ENCODE measurements at places on chromosomes 16 and 17. TPM values are rescaled to one million over a fixed set of nuclear protein-coding genes. Genes with fewer than 3 reads are reported as not detected.

Gene TP53TG3F
- total RNA-seq: not detected

Gene NOTUM
- total RNA-seq: 7.4 TPM

Gene STH
- not detected for total RNA-seq

Gene CSH1
- total RNA-seq: not detected

Gene DBF4B
- 26.8 TPM for total RNA-seq

Gene ETV4
- 1.3 TPM for total RNA-seq

Gene GOT2
- total RNA-seq: 99.2 TPM

Gene GCGR
- 0.15 TPM for total RNA-seq

- no peak for DNase-seq
These were observed 9.6 kb upstream of the UBTF start for GRCh38 chr17:44229090-44229489.

DNA sequence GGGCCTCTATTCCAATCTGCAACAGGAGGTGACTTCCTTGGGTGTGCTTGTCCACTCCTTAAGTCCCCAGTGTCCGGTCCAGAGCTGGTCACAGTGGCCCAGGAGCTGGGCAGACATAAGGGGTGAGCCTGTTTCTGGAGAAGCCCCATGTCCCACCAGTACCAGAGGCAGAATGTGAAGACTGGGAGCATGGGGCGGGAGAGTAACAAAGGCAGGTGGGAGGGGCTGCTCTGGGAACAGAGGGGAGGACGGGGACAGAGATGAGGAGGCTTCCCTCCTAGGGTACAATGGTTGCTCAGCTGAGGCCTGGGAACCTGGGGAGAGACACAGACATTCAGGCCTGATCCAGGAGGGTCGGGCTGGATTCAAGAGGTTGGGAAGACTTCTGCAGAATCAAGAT is 323.3 kb upstream of the TNRC6C start:
- DNase-seq: no peak

GRCh38 chr17:67594115-67594880 is 123.4 kb upstream of the NOL11 start:
- no peak for DNase-seq

DNA sequence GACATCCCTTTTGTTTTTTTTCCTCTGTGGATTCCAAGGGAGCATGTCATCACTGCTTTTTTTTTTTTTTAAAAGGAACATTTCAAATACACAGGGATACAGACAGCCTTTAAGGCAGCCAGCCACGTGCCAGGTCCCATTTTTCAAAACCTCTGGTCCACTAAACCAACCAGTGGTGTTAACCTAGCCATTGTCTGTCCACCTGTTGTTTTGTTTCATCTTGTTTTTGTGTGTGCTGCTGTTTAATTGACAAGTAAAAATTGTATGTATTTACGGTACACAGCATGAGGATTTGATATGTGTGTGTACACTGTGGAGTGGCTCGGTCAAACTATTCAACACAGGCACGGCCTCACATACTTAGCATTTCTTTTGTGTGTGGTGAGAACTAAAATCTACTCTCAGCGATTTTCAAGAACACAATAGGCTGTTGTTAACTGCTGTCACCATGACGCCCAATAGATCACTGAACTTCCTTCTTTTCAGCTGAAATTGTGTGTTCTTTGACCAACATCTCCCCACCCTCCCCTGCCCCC is 19.2 kb downstream of the TMEM114 start:
- peak; percentile 69 for DNase-seq

- no peak for DNase-seq
These were observed 267.6 kb upstream of the SDK2 start for GRCh38 chr17:73911726-73912372.

DNA sequence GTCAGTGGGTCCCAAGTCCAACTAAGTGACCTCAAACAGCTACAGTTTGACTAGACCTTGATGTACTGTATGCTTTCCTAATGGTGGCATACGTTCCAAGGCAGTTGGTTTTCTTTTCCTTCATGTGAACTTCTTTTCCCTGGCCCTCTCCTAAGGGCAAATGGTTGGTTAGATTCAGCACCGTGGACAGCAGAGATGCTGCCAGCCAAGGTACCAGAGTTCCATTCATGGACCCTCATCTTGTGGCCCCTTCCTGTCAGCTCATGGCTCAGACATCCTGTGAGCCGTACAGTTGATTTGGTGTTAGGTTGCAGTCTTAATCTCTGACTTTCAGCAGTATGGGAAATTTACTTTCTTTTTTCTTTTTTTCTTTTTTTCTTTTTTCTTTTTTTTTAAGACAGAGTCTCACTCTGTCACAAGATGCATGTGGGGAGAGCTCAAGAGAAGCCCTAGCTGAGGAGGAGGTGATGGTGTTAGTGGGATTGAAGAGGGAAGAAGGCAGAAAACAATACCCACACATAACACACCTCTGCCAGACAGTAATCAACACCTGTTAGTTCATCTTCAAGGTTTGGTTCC is 122.4 kb downstream of the USP31 start:
- DNase-seq: peak; percentile 15

DNA sequence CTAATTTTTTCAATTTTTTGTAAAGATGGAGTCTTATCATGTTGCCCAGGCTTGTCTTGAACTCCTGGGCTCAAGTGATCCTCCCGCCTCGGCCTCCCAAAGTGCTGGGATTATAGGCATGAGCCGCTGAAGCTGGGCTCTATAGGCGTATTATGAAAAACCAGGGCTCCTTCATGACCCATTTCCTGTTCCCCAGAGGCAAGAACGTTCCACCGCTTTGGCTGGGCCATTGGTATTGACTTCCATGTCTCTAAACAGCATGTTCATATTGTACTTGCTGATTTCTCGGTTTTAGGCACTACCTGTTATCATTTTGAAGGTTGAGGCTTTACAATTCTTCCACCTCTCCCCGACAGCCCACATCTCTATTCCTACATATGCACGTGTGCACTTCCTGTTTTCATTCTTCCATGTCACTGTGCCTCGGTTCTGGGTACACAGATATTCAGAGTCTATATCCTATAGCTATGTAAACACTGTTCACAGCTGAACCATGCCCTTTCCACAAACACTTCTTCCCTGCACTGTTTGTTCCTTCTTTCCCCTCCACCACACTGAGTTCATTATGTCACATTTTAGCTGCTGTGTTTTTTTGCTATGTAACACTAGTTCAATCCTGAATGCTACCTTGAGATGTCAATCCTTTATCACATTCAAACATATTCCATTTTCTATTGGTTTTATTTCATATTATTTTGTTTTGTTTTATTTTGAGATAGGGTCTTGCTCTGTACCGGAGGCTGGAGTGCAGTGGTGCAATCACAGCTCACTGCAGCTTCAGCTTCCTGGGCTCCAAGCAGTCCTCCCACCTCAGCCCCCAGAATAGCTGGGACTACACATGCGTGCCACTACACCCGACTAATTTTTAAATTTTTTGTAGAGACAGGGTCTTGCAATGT is 16.8 kb upstream of the MAPK3 start:
- no peak for DNase-seq

DNA sequence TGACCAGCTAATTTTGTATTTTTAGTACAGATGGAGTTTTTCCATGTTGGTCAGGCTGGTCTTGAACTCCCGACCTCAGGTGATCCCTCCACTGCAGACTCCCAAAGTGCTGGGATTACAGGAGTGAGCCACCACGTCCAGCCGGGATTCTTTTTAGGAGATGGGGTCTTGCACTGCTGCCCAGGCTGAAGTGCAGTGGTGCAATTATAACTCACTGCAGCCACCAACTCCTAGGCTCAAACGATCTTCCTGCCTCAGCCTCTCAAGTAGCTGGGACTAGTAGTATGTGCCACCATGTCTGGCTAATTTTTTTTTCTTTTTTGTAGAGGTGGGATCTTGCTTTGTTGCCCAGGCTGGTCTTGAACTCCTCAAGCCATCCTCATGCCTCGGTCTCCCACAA is 56.4 kb upstream of the MGAT5B start:
- DNase-seq: no peak

- DNase-seq: no peak
These were observed 3.8 kb downstream of the HSDL1 start for GRCh38 chr16:84141143-84141670.

DNA sequence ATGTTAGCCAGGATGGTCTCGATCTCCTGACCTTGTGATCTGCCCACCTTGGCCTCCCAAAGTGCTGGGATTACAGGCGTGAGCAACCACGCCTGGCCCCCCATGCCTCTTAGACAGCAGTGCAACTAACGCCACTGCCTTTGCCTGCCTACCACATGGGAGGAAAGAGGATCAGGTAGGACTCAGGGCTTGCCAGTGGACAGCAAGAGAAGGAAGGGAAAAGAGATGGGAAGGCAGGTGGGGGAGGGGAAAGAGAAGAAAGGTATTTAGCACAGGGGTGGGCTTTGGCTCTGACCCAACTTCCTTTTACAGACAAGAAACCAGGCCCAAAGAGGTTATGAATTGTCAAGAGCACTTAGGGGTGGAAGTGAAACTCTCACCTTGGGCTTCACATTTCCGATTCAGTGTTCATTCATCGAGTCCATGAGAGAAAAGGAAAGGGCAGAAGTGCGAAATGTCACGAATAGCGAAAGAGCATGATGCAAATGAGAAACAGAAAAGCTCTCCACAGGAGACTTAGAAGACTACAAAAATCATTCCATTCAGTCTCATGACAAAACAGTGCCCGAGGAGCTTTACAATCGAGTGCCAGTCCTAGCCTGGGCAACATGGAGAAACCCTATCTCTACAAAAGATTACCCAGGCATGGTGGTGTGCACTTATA is 36.4 kb downstream of the CDK5R1 start:
- DNase-seq: no peak

DNA sequence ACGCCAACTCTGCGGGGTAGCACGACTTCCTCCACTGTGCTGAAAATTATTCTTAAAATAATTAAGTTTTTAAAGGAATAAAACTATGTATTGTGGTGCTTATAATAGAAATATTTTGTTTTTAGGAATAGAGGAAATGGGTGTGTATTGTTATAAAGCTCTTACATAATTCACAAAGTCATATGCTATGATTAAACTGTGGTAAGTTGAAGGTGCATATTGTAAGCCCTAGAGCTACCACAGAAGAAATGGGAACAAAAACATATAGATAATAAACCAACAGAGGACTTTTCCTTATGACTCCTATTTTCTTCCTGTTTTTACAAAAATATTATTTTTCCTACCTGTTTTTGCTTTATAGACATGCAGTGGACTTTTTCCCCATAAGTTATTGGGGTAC is 4.3 kb upstream of the SLFN11 start:
- DNase-seq: no peak

DNA sequence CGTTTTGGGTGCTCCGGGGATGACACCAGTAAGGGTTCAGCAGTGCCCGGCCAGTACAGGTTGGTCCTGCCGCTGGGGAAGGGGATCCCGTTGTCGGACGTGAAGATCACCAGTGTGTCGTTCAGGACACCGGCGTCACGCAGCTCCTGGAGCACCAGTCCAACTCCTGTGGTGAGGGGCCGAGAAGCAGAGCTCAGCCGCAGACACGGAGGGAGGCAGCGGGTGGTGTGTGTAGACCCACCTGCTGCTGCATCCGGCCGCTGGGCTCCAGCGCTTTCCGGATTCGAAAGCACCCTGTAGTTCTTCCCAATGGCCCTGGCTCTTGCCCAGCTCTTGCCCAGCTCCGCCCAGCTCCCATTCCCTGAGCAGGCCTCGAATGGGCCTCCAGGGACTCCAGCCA is 8.0 kb downstream of the SGSH start:
- no peak for DNase-seq

- DNase-seq: peak; percentile 12
These were observed 341.1 kb downstream of the PMP22 start for GRCh38 chr17:14923981-14924380.

DNA sequence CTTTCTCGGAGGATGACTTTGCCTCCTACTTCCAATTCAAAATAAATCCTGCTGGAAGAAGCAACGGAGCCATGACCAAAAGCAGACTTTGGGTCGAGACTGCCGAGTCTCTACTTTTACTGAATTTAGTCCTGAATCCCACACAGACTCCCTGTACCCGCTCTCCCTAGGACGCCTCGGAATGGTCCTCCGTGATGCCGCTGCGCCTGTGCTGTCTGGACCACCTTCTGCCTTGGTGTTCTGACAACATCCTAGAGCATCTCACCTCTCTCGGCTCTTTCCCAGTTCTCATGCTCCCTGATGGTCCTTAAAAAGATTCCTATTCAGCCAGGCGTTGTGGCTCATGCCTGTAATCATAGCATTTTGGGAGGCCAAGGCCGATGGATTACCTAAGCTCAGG is 181.1 kb upstream of the HSBP1 start:
- DNase-seq: no peak

DNA sequence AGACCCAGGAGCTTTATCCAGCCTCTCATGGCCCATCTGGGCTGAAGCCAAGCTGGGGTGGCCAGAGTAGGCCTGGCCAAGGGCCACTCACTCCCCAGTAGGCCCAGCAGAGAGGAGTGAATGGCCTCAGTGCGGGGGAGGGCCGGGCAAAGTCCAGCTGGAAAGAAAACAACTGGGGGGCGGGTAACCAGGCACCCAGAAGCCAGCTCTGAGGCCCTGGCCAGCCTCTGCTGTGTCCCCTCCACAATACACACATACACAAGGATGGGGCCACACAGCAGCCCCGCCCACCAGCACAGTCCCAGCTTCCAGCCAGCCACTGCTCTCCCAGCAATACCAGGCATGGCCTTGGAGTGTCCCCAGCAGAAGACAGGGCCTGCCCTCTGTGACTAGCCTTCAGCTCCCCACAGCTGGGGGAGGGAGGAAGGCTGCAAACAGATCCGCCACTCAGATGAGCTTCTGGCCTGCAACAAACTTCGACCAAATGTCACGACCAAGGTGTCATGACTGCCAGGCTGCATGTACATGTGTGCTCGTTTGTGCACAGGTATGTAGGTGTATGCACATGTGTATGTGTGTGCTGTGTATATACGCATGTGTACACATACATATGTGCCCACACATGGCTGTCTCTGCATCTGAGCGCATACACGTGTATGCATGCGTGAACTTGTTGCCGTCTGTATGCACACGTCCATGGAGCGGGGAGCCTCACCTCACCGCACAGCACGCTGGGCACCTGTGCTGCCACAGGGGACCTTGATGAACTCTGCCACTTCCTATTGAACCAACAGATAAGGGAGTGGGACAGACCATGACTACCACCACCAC is 5.0 kb downstream of the CARHSP1 start:
- DNase-seq: no peak

DNA sequence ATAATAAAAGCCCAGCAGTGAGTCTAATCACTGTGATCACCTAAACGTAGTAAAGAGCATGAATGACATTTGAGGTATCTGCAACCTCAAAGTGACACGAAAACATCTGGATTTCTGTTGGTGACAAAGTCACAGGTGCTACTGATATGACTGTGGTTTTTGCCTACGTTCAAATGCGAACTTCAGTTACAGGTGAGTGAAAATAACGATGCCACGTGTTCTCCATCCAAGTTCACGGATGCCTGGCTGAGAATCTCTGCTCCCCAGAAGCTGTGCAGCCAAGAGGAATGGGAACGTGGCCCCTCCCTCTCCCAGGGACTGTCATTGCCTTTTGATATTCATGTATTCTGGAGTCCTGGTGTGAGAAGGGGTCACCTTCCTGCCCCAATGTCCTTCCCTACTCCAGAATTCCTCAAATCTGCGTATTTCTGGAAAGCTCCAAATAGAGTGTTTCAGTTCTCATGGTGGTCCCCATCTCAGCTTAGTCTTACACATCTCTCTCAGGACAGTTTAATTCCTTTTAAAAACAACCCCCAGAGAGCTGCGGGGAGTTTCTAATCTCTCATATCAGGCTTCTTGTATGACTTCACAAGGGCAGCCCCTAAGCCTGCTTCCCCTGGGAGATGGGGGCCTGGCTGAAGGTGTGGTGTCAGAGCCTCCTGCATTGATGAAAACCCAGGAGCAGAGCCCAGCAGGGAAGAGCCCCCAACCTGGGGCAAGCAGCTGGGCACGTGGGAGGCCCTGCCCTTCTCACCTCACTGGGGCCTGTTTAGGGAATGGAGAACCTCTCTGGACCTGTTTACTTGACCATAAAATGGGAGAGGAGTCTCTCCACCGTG is 25.8 kb downstream of the PIK3R5 start:
- DNase-seq: no peak

Data from cardiac muscle cell (in vitro differentiated cells and primary cell).